ENCODE measurements at places on chromosomes 11 and 22.

DNA sequence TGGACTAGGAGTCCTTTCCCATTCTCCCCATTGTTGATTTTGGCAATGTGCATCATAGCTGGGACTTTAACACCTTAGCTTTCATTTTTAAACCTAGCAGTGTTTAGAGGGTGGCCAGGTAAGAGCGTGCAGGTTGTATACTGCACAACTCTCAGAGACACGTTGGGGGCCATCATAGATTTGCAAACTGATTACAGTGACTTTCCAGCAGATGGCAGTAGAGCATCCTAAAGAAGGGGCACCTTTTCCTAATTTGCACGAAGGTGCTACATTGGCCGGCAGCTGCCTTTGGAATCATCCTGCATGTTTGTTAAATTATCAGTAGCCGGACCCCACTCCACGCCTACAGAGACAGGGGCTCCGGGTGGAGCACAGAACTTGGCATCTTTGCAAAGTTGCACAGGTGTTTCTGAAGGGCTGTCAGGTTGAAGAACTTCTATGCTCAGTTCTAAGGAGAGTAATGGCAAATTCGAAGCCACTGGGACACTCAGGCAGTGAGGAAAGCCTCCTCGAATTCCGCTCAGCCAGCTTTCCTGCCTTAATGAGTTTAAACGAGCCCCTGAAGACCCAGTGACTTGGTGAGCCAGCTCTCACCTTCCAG, 7.7 kb downstream of the LHFPL7 start:
- peak; percentile 53 for DNase-seq

- no peak for DNase-seq
These were observed 5.2 kb downstream of the SIK3 start for GRCh38 chr11:117092951-117093590.

- no peak for DNase-seq
These were observed 126.1 kb downstream of the TRIM29 start for GRCh38 chr11:120011836-120012235.

DNA sequence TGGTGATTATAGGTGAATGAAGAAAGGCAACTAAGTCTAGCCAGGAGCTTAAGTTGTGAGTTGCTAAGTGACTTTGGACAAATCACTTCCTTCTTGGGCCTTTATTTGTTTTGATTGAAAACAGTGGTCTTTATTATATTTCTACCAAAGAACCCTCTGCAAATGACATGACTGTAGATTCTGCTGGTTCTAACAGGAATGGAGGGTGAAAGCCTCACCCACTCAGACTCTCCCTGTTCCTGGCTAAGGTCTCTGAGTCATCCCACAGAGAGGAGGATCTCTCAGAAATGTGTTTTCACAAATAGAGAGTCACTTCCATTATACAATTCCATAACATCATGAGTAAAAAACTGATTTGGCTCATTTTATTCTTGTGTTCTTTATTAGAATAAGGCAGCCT, 583.9 kb upstream of the LRRC4C start:
- DNase-seq, result no peak

- no peak for DNase-seq
These were observed 51.6 kb downstream of the DNHD1 start for GRCh38 chr11:6548641-6549040.

GRCh38 chr22:26066534-26066933, 102.7 kb upstream of the SEZ6L start:
- DNase-seq, result no peak

GRCh38 chr11:65565624-65566453, 4.4 kb upstream of the ZNRD2 start:
- DNase-seq, result peak; percentile 79

DNA sequence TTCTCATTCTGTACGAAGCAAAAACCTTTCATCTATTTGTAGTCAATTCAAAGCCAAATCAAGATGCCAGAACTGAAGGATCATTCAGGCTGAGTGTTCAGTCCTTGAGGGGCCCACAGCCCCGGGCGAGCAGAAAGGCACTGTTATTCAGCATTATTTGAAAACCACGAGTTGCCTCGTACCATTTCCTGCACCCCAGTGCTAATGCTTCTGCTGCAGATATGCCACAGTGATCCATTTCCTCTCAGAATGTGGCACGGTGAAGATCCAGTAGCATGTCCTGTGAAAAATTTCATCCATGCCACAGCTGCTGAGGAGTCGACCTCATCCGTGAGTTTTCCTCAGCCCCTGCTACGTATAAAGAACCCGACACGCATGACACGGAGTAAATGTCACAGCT, 85.4 kb downstream of the OSBP2 start:
- DNase-seq, result no peak

- no peak for DNase-seq
These were observed 139.5 kb upstream of the TTC12 start for GRCh38 chr11:113174882-113175281.

GRCh38 chr11:58776891-58777710, 45.4 kb upstream of the GLYAT start:
- DNase-seq, result no peak

DNA sequence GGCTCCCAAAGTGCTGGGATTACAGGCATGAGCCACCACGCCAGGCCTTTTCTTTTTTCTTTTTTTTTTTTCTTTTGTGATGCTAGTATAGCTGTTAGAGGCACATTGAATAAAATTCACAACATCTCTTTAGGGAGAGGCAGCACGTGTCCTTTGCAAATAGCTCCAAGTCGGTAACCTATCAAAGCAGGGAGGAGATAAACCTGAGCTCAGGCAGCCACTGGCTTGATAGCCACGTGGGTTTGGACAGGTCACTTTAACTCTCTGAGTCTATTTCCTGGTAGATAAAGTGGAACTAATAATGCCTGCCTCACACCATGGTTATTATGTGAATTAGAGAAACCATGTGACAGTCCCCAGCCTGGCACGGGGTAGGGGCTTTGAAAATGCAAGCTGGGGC, 43.1 kb upstream of the ATXN10 start:
- no peak for DNase-seq

DNA sequence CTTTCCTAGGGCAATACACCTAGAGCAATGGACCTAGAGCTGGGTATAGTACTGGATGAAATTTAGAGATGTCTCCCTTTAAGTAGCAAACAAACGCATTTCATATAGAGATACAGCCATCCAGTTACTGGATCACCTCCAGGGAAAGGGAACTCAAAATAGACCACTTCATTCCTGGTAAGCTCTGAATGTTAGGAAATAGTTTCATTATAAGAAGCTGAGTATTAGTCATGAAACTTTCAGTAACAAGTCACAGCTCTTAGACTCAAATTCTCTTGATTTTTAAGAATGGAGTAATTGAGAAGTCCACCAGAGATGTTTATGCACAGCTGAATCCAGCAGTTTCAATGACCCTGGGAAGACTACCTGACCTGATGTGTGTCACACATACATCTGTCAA, 221.9 kb downstream of the FAM76B start:
- DNase-seq, result no peak

- DNase-seq, result no peak
These were observed 46.5 kb downstream of the AHNAK start for GRCh38 chr11:62499944-62500649.

DNA sequence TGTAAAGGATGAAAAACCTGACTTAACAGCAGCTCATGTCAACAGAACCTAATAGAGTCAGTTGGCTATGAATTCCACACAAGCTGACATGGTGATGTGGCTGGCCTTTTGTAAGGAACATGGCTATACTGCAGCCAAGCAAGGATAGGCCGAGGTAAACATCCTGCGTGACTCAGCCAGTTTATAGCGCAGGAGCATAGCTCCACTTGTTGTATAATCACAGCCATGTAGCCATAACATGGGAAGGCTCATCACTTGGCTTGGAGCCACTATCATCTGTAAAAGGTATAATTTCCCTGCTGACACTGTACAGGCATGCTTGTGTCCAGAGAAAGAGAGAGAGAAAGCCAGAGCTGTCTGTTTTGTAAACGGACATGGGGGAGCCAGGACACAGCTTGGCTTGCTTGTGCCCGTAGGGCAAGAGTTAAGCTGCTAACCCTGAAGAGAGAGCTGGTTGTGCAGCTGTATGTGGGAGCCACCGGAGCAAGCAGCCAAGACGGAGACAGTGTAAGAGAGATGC, 104.4 kb upstream of the PLET1 start:
- no peak for DNase-seq

- DNase-seq, result no peak
These were observed 137.6 kb upstream of the TTC12 start for GRCh38 chr11:113176599-113177360.

DNA sequence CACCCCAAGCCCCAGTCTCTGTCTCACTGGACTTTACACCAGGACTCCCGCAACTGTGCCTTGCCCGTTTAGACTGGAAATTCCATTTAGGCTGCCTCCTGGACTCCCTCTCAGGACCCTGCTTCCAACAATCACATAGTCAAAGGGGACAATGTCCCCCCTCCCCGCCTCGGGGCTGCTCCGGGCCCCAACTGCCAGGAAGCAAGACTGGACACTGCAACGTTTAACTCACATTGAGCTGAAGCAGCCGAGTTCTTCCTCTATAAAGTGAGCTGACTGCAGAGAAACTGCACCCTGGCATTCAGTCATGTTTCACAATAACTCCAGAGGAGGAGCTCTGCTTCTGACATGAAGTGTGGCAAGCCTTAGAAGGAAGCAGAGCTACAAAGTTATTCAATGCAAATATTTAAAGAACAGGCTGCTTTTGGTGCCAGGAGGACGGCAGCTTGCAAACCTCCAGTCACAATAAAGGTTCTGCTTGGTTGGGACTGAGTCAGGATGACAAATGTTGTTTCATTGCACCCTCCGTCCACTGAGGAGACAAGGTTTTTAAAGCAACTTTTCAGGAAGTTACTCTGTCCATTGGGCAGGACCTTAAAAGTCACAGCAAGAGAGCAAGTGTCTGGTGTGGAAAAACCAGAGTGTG, 19.9 kb downstream of the PACSIN2 start:
- no peak for DNase-seq

DNA sequence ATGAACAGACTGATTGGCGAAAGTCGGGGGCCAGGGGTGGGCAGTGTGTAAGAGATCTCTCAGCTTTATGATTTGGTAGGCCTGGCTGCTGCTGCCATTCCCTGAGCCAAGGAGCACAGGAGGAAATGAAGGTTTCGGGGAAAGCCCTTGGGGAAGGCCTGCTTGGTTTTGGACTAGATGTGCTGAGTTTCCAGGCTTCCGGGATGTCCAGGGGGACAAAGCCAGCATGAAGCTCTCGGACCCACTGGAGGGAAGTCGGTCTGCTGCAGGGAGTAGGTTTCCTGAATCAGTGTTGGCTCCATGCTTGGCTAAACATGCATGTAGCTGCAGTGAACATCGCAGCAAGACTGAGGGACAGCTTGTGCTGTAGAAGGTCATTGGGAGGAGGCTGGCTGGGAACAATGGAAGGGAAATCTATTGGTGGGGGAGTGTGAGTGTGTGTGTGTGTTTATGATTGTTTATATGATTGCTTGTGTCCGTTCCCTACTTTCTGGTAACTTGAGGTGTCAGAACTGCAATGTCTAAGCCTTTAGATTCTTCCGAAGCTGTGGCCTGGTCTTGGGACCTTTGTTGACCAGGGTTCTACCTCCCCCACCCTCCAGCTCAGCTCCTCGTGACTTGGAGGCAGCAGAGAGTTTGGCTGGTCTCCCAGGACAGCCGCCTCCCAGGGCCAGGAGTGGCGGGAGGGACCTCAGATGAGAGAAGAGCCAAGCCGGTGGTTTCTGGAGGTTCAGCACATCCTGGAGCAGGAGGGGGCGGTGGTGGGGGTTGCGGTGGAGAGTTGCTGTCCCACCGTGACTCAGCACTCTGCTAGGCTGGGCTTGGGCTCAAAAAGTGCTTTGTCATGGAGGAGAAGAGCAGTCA, 4.0 kb upstream of the FTH1 start:
- DNase-seq, result peak; percentile 56

GRCh38 chr11:65898656-65899355, 1.4 kb downstream of the FOSL1 start:
- DNase-seq, result no peak

- DNase-seq, result no peak
These were observed 991.6 kb downstream of the BRD1 start for GRCh38 chr22:48835857-48836672.

DNA sequence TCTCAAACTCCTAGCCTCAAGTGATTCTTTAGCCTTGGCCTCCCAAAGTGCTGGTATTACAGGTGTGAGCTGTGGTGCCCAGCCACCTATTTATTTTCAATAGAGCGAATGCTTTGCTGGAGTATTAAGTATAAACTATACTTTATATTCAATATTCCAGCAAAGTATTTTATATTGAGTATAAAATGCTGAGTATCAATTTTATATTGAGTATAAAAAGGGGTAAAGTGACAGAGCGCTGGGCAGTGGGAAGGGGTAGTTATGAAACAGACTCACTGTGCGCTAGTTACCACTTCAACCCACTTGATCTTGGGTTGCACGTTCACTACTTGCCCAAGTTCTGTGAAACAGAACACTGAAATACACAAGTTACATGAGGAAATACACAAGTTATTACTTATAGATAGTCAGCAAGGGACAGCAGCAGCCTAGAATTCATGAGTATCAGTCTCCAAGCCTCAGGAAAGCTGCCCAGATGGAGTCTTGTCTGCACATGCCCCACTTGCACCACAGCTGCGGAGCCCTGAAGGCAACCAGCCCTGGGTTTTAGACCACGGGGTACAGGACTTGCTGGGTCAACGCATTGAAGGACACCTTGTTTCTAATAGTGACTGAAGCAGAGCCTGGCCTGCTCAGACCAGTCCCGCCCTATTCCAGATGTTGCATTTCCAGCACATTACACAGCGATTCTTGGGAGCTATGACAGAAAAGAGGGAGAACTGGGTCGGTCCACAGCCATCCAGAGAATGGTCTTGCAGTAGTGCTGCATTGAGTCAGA, 51.6 kb upstream of the SYT13 start:
- no peak for DNase-seq

GRCh38 chr22:25554238-25554671, 10.2 kb upstream of the GRK3 start:
- no peak for DNase-seq

DNA sequence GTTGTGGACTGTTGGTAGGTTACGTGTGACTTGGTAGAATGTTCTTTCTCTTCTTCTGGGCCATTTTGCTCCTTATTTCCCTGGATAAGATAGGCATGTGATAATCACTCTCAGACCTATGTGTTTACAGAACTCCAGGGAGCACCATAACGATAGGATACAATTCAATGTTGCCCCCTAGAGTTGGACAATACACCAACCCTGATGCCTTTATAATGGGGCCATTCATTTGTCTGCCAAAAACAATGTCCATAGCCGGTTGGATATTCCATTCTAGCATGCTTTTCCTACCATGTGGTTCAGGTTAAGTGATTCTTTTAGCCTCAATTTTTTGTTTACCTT, 60.5 kb downstream of the APIP start:
- no peak for DNase-seq

GRCh38 chr11:113724778-113725177, 18.7 kb upstream of the TMPRSS5 start:
- DNase-seq, result no peak

DNA sequence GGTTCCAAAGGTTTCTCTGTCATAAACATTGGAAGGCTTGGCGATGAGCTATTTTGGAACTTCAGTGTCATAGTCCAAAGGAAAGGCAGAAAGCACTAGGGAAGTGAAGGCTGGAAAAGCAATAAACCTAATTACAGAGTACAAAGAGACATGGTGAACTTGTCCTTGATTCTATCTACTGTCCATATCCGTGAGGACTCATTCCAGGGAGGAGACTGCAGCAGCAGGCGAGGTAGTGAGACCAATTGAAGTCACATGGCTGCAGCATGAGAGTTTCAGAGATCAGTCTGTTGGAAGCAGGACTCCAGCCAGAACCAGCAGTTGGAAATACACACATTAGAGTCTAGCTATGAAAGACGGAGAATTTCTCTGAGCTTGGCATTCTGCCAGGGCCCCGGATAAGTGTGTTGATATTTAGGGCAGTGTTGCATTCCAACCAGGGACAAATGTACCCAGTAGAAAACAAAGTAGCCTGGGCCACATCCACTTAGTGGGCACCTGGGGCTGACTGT, 54.1 kb upstream of the ARHGAP42 start:
- DNase-seq, result no peak
